ENCODE measurements at places on chromosomes 1 and 21.
A peak's percentile ranks its signal among the peaks of the same experiment; 100 is the strongest.

DNA sequence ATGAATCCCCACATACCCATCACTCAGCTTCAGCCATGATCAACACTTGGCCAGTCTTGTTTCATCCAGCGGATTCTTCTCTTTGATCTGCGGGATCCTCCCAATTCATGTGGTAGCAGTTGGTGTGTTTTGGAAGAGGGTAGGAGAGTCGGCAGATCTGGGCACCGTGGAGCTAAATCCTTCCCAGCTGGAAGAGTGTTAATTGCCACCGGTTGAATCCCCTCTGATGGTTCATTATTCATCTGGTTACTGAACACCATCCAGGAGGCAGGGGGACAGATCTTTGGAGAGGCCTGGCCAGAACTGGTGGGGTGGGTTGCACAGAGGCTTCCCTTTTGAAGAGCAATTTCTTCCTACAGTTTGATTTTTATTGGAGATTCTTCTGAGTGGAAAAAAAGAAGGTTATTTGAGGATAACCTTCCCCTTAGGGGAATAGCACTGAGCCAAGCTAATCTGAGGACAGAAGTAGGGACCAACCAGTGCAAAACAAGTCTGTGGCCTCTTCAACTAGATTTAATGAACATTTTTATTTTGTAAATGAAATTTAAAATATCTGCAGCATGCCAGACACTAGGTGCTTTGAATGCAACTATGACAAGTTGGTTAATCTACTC lies 8.1 kb downstream of the NFASC start:
- DNase-seq: no peak

- no peak for DNase-seq
Measured at GRCh38 chr1:189438808-189439207, 1038.9 kb downstream of the BRINP3 start.

DNA sequence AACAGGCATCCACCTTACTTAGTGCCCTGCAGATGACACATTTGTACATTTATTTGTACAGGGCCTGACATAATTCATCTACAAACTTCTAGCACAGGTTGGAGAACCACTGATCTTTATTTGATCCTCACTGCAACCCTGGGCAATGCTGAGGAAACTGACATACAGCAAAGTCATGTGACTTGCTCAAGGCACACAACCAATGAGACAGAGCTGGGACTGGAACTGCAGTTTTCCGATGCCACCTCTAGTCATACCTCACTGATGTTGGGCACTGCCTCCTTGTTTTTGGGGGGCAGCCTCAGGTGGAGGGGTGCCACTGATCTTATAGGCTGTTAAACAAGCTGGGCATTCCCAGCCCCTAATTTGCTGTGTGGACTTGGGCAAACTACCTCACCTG lies 3.4 kb downstream of the PROK1 start:
- no peak for DNase-seq

GRCh38 chr1:155858800-155859233 lies 550 bp upstream of the SYT11 start:
- DNase-seq: no peak

- no peak for DNase-seq
Measured at GRCh38 chr1:182003025-182003725, 58.3 kb downstream of the ZNF648 start.

DNA sequence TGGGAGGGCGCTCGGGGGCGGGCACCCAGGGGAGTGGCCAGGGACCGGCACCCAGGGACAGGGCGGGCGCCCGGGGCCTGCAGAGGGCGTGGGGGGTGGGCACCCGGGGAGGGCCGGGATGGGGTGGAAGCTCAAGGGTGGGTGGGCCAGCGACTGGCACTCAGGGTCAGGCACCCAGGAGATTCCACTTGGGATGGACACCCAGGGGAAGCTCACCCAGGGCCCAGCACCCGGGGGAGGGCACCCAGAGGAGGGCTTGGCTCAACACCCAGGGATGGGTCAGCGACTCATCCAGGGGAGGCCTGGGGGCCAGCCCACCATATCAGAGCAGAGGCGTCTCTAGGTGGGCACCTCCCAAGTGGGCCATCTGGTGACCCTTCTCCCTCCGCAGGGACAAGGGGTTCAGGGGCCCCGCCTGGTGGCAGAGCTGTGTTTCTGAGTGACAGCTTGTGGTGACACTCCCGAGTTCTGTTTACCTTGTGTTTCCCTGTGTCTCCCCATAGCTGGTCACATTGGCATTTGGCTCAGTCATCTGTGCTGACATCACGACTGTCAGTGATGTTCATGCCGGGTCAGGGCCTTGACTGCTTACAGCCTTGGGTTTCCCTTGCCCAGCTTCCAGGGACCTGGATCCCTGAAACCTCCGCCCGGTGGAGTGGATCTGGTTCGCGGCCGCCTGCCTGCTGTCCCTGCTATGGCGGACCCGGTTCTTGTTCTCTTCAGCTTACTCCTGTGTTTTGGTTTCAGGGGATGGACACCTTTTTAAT lies 749 bp downstream of the IBA57 start:
- peak; percentile 22 for DNase-seq

- DNase-seq: no peak
Measured at GRCh38 chr1:232328486-232329102, 301.3 kb downstream of the SIPA1L2 start.

GRCh38 chr1:178145605-178146004 lies 51.7 kb downstream of the RASAL2 start:
- DNase-seq: no peak

DNA sequence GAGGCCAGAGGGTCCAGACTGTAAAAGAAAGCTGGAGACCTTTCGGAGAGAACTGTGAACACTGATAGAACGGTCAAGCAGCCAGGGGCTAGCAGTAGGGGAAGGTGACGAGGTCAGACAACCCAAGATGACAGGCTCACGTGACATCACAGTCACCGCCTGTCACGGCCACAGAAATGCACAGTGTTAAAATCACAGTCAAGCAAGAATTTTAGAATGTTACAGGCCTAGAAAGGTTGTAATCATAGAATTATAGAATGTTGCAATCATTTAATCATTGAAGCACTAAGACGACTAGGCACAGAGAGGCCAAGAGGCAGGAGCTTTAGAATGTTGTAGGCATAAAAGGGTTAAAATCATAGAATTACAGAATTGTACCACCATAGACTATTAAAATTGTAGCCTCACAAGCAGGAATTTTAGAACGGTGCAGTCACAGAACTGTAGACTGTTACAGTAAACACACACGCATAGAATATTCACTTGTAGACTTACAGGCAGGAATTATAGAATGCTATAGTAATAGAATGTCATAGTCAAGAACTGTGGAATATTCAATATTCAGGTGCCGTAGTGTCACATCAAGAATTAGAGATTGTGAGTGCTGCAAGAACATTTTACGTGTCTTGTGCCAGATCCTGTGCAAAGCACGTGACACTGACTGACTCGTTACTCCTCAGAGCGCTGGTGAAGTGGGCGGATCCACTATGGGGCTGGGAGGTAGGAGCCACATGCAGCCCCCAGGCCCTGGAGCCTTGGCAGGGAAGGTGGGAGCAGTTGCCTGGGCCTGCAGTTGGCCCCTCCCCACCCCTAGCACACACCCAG lies 118.1 kb downstream of the EPHB2 start:
- no peak for DNase-seq

GRCh38 chr1:36369061-36369861 lies 16.5 kb downstream of the STK40 start:
- peak; percentile 57 for DNase-seq

DNA sequence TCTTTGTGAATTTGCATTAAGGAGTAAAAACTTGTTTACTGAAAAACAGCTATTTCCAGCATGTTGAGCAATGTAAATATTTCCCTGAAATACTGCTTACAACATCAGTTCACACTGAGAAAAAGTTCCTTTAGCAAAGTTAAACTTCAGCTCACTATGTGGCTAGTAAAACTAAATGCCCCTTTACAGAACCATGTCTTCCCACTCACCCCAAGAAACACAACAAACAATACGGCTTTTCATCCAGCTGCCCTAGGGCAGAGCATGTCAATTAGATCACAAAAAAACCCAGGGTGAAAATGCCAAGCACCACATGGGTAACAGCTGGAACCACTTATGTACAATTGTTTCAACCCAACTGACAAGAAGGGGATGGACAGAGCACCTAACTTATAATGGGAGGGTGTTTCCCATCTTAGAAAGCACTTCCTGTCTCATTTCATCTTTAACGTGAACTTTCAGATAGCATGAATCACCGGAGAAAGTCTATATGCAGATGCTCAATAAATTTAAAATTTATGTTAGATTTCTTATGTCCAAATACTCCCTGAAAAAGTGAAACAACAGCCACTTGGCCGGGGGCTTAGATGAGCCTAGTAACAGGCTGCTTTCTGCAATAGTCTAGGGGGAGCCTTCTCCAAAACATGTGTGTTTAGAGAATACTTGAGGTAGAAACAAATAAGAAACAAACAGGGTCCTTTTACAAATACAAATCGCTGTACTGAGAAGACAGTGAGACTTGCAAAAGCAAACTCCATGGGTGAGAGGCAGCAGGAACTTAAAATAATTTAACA lies 6.6 kb downstream of the NID1 start:
- DNase-seq: no peak

- no peak for DNase-seq
Measured at GRCh38 chr1:182332261-182333060, 59.1 kb downstream of the GLUL start.

Measured in stimulated activated CD4-positive, alpha-beta T cell treated with anti-CD3 and anti-CD28 coated beads, TNF-alpha, amount 100 ng/mL, for 1 hour (primary cell).